ENCODE measurements at places on chromosomes 7 and 10.

GRCh38 chr7:11642841-11643240 lies 189.2 kb downstream of the THSD7A start:
- DNase-seq = no peak

- no peak for DNase-seq
These were observed 403.3 kb downstream of the HGF start for GRCh38 chr7:81366546-81366945.

DNA sequence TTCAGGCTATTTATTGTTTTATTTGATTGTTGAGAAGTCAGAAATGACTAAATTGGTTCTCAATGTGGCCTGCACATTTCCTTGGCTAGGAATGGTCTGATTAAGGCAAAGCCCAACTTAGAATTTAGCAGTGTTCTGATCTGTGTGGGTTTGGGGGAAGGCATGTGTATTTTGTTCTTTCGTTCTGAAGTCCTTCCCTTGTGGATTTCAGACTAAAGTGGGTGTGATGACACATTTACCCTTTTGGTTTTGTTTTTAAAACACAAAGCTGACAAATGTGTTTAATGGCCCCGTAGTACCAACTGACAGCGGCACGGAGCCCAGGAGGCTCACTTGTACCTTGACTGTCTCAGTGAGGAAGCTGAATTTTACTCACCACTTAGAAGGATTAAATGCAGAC lies 452.3 kb upstream of the GALNT17 start:
- DNase-seq = no peak

DNA sequence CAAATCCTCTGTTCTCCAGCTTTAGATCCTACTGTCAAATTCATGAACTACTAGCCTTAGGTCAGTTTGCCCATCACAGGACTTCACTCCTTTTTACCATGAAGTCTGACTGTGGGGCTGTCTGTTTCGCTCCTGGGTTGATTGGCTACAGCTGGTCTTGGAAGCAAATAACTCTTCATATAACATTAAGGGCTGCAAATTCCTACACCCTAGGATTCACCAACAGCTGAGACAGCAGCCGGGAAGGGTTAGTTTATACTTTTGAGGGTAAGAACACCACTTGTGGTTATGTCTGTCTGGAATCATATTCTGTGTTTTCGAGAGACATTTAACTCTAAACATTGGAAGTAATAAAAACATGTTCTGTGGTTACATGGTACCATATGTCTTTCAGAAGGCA lies 55.9 kb upstream of the KIAA1217 start:
- no peak for DNase-seq

- no peak for DNase-seq
These were observed 103.9 kb downstream of the WDFY4 start for GRCh38 chr10:48788554-48788953.

GRCh38 chr7:157480371-157481050 lies 143.7 kb downstream of the DNAJB6 start:
- no peak for DNase-seq

DNA sequence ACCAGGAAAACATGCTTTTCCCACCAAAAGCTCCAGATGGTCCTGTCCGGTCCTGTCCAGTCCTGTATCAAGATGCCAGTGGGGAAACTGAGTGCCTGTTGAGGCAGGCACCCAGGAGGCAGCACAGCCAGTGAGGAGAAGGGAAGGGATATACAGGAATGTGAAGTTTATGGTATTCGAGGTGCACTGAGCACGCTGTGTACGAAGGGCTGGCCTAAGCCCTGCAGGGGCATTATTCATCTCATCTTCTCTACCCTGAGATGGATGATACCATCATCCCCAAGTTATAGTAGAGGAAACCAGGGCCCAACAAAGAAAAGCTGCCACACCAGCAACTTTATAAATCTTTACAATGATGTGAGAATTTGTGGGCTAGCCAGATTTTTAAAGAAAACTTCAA lies 23.4 kb upstream of the FXYD4 start:
- no peak for DNase-seq

- DNase-seq = no peak
These were observed 171.7 kb downstream of the DNAJB6 start for GRCh38 chr7:157508477-157508881.

GRCh38 chr7:5383314-5384098 lies 40.1 kb downstream of the TNRC18 start:
- no peak for DNase-seq

GRCh38 chr10:31605861-31606525 lies 287.0 kb downstream of the ZEB1 start:
- DNase-seq = no peak

DNA sequence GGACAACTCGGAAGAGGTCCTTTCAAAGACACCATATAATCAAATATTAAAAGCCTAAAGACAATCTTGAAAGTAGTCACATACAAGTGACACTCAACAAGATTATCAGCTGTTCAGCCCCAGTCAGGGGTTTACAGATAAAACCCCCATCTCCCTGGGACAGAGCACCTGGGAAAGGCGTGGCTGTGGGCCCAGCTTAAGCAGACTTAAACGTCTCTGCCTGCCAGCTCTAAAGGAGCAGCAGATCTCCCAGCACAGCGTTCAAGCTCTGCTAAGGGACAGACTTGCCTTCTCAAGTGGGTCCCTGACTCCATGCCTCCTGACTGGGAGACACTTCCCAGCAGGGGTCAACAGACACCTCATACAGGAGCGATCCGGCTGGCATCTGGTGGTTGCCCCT lies 18.0 kb downstream of the CDCA7L start:
- DNase-seq = no peak

DNA sequence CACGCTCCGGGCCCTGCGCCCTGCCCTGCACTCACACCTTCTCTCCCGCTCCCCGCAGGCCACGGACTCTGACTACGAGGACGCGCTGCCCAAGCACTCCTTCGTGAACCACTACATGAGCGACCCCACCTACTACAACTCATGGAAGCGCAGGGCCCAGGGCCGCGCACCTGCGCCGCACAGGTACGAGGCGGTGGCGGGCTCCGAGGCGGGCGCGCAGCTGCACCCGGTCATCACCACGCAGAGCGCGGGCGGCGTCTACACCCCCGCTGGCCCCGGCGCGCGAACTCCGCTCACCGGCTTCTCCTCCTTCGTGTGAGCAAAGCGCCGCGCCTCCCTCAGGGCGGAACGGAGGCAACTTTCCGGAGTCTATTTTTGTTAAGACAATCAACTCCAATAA lies 417.0 kb upstream of the FOXK1 start:
- DNase-seq = no peak

DNA sequence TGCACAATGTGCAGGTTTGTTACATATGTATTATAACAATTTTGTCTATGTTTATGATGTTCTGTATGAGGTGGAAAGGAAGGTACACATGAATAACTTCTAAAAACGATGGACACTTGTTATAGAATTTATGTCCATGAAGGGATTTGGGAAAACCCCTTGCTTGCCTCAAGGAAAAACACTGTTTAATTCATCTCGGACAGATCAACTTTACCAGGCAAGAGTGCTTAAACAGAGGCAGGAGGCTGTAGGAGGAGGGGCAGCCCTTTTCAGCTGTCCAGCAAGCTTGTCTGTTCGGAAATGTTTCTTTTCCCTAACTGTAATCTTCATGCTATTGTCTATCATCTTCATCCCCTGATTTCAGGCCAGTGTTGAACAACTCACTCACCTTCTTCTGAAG lies 200.9 kb downstream of the CDC14C start:
- DNase-seq = no peak

- DNase-seq = no peak
These were observed 45.3 kb upstream of the GNAI1 start for GRCh38 chr7:80089366-80089765.

- no peak for DNase-seq
These were observed 394.8 kb upstream of the IGFBP3 start for GRCh38 chr7:46315891-46316290.

GRCh38 chr7:31070991-31071644 lies 19.0 kb downstream of the ADCYAP1R1 start:
- no peak for DNase-seq

DNA sequence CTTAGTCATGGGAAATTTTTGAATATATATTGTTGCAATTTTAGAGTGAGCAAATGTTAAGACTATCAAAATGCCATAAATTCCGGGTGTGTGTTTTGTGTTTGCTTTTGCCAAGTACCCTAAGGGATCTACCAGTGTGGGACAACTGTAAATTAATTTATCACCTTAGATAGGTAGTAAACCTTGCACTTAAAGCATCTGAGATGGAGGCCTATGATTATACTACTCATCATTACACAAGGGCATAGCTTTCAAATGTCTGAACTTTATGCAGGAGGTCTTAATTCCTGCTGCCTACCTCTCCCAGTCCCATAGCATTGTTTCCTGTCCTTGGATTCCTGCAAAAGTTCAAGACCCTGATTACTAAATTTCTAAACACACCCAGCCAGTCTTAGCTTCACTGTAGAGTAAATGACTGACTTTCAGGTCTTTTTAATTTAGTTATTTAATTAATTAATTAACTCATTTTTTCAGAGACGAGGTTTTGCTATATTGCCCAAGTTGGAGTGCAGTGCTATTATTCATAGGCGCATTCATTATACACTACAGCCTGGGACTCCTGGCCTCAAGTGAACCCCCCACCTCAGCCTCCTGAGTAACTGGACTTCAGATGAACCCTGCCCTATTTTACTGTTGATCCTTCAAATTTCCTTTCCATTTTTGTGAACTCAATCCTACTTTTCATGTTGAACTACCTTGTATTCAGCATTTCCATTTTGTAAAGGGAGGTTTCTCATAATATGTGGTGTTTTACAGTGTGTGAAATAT lies 47.0 kb downstream of the THSD7A start:
- no peak for DNase-seq

DNA sequence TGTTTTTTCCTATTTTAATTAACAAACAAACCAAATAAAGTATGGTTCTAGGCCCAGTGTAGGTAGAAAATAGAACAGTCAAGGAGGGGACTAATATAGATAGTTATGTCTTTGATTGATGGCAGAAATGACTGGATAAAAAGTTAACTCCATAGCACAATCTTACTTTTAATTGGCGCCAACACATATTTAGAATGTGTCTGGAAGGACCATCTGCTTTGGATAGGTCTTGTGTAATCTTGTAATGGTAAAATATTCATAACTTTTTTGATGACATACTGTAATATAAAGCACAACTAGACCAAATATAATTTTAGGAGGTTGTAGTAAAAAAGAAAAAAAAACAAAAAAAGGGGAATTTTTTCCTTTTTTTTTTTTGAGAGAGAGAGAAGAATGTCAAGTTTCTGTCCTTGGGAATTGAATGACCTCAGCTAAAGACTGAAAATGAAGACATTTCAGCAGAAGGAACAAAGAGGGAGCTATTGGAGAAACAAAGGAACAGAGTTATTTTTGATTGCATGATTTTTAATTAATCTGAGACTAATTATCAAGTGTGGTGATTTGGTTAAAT lies 193.7 kb downstream of the CDK14 start:
- DNase-seq = no peak

DNA sequence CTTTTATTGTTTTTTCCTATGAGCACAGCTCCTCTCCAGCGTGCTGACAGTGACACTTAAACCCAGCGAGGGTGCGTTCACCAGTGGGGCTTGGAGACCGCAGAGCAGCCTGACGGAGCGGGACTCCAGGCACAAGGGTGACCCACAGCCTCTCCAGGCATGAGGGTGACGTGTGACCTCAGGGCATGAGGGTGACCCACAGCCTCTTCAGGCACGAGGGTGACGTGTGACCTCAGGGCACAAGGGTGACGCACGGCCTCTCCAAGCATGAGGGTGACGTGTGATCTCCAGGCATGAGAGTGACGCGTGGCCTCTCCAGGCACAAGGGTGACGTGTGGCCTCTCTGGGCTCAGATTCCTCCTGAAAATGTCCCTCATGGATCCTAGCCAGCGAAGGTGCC lies 164.3 kb upstream of the TCERG1L start:
- no peak for DNase-seq

DNA sequence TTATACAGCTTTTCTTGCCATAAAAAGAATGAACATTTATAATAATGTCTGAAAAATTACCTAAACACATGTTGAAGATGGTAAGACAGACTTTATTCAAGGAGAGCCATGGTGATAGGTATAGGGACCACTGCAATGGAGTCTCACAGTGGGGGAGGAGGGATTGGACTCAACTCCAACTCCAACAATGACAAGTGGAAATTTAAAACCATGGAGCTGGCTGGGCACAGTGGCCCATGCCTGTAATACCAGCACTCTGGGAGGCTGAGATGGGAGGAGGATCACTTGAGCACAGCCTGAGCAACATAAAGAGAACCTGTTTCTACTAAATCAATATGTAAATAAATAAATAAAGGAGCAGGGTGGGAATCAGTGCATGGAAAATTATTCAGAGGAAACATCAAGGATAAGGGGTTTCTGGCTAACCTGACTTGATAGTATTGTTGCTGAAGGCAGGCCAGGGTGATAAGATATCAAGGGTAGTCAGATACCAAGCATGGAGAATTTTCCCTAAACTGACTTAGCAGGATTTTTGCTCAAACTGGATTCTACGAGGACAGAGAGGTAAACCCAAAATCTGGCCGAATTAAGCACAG lies 19.5 kb upstream of the MICU1 start:
- DNase-seq = no peak

DNA sequence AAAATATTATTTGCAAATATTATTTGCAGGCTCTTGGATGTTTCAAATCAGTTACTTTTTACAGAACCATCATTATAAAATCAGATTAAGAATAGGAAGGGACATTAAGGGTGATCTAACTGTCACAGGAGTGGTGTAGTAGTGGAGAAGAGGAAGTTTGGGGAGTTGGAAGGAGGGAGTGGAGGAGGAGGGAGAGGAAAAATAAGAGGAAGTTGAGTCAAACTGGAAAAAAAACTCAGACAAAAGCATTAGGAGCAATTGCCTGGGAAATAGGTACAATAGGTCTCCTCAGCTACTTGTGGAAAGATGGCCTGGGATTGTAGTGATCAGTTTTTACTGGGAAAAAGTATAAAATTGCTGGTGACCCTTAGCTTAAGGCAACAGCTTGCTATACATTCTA lies 77.7 kb upstream of the GPR37 start:
- DNase-seq = no peak

GRCh38 chr7:69868921-69869320 lies 270.6 kb downstream of the AUTS2 start:
- no peak for DNase-seq

- DNase-seq = no peak
These were observed 49.4 kb downstream of the AKR1D1 start for GRCh38 chr7:138125598-138126111.

DNA sequence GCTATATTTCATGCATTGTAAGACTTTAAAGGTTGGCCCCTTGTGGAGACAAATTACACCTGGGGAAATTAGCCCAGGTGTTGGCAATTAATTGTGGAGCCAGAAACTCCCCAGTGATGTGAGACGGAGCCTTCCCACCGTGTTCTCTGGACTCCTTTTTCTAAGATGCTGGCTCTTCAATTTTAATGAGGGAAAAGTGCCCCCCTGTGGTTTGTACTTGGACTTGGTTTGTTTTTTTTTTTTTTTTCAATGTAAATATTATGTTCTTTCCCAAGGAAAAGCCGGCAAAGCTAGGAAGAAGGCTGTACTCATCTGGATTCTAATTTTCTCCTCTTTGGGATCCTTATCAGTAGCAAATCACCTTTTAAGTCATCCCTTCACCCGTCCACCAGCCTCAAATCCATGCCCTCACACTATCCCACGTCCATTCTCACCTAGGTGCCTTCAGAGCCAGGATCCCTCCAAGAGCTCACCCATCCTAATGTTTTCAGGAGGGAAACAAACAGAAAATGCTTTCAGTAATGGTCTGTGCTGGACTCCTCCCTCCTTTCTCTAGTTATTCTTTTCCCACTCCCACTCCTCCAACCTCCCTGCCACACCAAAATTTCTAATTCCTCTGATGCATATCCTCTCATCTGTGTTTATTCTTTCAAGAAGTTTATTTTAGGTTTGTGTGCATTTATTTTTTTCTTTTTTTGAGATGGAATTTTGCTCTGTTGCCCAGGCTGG lies 20.4 kb upstream of the ST8SIA6 start:
- no peak for DNase-seq

GRCh38 chr7:43872406-43873110 lies 3.2 kb upstream of the MRPS24 start:
- no peak for DNase-seq
